ENCODE measurements at places on chromosomes 12 and 14.

DNA sequence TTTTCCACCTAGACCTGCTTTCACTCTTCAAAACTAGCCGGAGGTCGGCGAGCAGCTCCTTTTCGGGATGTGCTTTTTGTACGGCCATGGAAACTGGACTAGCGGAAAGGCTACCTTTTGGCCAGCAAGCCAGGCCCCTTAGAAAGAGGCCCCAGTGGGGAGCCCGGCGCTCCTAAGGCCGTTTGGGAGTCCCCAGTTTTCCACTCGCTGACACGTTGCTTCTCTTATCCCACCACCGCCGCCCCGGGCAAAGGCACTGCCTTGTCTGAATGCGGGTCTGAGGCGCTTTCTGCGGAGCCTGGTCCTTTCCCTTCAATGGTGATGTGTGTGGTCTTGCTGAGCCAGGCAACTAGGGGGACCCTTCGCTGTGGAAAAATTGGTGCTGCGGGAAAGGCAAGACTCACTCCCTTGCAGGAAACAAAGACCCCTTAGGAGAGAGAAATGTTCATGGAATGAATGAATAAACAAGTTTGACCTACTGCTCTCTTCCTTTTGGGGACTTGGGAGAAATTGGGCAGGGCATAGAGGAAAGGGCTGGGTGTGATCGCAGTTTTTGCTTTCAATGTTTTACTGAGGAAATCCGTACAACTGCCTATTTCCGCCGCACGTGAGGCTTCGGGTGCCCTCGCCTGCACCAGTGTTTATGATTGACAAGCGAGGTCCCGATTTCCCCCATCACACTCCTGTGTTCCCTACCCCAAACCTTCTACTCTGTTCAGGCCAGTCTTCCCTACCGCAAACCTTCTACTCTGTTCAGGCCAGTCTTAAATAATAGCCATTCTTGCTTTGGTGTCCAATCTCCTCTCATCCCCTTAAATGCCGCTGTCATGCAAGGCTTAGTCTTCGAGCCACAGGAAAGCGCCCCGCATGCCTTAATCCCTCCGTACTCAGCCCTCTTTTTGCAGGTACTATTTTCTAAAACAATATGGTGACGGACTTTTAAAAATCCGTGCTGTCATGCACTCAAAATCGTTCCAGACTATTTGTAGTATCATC lies 1.0 kb upstream of the SLC38A2 start:
- DNase-seq = no peak

DNA sequence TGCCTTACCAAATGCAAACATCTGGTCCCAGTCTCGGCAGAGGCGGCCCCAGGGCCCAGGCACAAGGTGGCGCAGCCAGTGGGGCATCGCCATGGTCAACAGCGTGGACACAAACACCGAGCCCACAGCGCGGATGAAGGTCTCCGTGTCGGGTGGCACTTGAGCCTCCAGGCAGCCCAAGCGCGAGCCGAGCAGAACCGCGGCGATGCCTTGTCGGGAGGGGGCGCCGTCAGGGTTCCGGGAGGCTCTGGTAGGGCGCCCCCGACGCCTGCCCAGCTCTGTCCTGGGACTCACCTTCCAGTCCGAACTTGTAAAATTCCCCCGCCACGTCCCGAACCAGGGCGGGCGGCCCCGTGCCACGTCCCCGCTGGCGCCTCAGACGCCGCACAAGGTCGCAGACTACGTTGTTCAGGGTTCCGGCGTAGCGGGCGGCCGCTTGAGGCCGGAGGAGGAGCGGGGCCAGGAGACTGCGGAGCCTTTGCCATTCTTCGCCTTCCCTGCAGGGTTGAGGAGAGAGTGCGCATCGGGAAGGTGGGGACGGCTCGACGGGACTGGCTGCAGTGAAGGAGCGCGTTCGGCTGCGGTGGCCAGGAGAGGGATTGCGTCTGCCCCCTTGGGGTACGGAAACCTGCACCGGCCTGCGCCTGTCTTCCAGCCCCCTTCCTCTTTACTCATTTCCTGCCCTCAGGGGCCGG lies 1.7 kb downstream of the CYP27B1 start:
- DNase-seq = peak; percentile 41

DNA sequence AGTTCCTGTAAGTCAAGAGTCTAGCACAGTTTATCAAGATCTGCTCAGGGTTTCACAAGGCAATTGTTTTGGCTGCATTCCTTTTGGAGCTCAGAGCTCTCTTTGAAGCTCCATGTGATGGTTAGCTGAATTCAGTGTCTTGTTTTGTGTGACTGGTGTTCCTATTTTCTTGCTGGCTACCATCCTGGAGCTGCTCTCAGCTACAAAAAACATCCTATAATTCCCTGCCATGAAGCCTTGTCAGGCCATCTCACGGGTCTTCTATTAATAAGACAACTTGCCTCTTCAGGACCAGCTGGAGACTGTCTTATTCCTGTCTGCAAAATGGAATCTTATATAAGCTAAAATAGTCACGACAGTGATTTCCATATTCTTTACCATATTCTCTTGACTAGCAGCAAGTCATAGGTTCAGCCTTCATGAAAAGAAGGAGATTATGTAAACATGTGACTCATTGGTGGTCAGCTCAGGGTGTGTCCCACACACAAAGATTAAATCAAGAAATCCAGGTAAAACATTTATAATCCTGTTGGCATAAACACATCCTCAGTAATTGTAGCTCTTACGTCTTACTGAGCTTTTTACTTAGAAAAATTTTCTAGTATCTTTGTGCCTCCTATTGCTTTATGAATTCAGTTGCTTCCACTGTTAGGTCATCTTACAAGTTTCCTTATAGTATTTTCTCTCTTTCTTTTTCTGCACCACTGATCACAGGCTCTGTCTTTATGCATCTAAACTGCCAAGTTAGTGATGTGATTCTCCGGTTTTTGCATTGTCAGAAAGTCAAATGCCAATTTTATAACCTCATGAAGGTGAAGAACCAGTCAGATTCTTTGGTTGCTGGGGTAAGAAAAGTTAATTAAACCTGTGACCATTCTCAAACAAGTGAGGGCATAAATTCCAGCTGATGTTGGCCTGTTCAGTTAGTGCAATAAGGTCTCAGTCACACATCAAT lies 378.5 kb upstream of the MGAT4C start:
- DNase-seq = no peak

DNA sequence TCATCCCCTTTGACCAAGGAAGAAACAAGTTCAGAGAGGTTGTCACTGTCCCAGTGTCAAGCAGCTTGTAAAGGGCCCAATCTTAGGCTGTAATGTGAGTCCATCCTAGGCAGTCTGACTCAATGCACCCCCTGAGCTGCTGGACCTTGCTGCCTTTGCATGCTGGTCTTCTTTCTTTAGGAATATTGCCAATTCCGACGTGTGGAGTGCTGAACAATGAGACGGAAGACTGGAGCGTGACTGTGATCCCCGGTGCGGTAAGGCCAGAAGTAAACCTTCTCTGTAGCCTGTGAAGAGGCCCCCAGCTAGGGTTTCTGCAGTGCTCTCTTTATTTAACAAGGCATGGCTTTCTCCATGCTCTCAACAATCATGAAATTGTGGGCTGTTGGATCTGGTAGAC lies 963 bp downstream of the TCTN2 start:
- no peak for DNase-seq

- DNase-seq = no peak
Measured at GRCh38 chr12:45256721-45257120, 40.8 kb downstream of the ANO6 start.

GRCh38 chr12:124445121-124445718 lies 122.2 kb downstream of the NCOR2 start:
- no peak for DNase-seq

DNA sequence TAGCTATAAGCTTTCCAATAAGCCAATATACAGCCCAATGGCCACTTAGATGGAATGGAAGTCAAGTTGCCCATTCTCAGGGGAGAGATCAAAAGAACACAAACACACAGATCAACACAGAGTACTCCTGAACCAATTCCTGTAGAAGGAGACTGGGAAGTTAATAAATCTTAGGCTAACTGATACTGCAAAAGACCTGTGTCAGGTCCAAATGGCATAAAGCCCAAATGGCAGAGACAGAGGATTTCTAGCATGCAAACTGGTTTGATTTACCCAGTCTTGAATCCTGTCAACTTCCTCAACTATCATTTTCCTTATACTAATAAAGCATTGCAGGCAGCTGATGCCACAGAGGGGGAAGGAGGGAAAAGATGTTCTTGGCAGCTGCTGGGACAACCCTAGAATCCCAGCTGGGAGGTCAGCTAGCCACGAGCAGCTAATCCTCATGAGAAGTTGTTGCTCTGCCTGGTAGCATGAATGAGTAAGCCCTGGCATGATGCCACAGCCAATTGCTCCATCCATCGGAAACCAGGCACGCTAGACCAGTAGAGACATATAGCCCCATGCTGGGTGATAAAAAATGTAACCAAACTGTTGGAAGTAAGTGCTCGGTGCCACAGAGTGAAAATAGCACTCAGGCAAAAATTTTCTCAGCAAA lies 26.2 kb downstream of the ANG start:
- DNase-seq = no peak

- DNase-seq = no peak
Measured at GRCh38 chr14:93737634-93738033, 50.7 kb downstream of the PRIMA1 start.

GRCh38 chr12:30978639-30979038 lies 52.1 kb downstream of the TSPAN11 start:
- DNase-seq = no peak

DNA sequence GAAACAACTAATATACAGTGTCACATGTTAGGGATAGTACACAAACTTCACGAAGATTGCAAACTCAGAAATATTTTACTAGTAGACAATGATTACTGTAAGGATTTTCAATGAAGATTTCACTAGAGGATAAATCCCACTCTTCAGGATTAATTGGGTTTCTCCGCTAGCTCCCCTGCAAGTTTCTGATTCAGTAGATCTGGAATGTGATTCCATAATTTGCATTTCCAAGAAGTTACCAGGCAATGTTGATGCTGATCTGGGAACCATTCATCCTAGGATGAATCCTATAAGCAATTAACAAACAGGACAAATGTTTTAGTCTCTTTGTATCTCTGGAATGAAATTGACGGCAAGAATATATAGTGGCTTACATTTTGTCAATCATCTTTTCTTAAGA lies 272.4 kb downstream of the ALX1 start:
- DNase-seq = no peak

DNA sequence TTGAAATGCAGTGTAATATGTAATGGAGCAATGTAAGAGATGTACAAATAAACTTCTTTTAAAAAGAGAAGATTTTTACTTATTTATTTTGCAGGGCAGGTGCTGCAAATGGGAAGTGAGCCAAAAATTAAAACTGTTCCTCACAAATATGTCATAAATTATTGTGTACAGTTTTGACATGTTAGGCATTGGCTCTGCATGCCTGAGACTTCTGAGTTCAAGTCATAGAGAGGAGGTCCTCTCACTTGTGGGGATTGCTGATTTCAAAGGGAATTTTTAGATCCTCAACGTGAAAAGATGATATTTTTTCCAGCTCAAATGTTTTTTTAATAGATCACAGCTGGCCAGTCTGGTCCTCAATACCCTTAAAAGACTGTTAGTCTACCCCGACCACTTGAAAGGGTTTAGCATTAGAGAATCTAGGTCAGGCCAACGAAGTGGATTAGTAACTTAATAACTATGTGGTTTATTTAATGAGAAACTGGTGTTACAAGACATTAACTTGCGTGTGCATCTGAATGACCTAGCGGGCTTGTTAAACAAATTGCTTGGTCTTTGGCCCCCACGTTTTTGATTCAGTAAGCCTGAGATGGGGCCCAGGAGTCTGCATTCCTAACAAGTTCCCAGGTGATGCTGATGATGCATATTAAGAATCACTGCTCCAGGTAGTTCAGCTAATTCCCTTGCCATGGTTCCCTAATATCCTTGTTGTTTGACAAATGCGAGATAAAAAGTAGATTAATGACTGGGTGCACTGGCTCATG lies 30.9 kb upstream of the WDR89 start:
- no peak for DNase-seq

- no peak for DNase-seq
Measured at GRCh38 chr14:74258764-74259035, 19.5 kb downstream of the VSX2 start.

DNA sequence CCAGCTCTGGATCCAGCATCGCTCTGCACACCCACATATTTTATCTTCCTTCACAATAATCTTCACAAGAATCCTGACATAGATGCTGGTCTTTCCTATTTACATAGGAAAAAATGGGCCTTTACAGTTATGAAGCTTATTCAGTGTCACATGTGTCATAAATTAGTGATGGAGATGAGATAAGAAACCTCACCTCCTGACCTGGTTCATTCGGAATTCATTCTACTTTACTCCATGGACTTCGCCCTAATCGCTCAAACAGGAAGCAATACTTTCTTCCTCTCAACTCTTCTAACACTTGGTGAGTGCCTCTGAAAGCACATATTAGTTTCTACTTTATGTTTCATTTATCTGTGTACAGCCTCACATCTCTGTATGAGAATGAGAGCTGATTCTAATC lies 12.0 kb upstream of the SINHCAF start:
- DNase-seq = no peak

- DNase-seq = no peak
Measured at GRCh38 chr12:38159591-38160317, 156.8 kb upstream of the ALG10B start.

- no peak for DNase-seq
Measured at GRCh38 chr12:95784286-95784685, 6.3 kb downstream of the NTN4 start.

DNA sequence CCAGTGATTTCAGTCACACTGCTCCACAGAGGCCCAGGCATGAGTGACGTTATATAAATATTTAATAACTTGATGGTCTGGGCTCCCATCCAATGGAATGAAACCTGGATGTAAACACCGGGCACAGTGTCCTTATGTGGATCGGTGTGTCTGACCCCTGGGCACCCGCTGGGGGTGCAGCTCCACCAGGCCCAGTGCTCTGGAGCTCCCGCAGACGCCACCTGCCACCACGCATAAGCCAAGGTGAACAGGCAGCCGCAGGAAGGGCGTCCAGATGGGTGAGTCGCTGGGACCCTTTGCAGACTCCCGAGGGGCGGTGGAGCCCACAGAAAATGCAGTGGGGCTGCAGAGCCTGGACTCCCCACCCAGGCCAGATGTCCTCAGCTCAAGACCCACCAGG lies 121.6 kb downstream of the SCARB1 start:
- no peak for DNase-seq

DNA sequence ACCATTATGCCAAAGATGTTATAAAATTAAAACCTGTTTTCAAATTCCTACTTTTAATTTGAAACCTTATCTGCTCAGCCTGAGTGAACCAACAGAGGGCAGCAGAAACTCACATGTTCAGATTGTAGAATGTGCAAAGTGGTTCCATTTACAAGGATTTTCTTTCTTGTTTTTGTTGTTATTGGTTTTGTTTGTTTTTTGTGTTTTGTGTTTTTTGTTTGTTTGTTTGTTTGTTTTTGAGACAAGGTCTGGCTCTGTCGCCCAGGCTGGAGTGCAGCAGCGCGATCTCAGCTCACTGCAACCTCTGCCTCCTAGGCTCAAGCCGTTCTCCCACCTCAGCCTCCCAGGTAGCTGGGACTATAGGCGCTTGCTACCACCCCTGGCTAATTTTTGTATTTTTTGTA lies 22.8 kb upstream of the GARIN2 start:
- DNase-seq = no peak

Data from activated CD4-positive, alpha-beta T cell treated with anti-CD3 and anti-CD28 coated beads, Interleukin-2, amount 50 U/mL, for 24 hours (primary cell).